ENCODE measurements at places on chromosomes 1 and 21. TPM values are rescaled to one million over a fixed set of nuclear protein-coding genes. Genes with fewer than 3 reads are reported as not detected.
A peak's percentile ranks its signal among the peaks of the same experiment; 100 is the strongest.

Gene KIF21B
- 1.1 TPM for total RNA-seq

Gene PLCH2
- total RNA-seq: 324 TPM

Gene RAB13
- 26.3 TPM for total RNA-seq

Gene BCL10
- total RNA-seq: 27.9 TPM

Gene CEPT1
- 34.6 TPM for total RNA-seq

Gene TRIM63
- 1.4 TPM for total RNA-seq

Gene AQP10
- 0.26 TPM for total RNA-seq

Gene KRTAP21-1
- not detected for total RNA-seq

Gene LCE6A
- total RNA-seq: 95.6 TPM

Gene CLEC20A
- total RNA-seq: not detected

Gene NTNG1
- total RNA-seq: 11.1 TPM

Gene MUTYH
- 22.1 TPM for total RNA-seq

Gene CHRNB2
- 0.34 TPM for total RNA-seq

Gene PAQR6
- total RNA-seq: 5.8 TPM

Gene SLC45A3
- 3.3 TPM for total RNA-seq

Gene CLDN17
- total RNA-seq: not detected

Gene LAMB3
- total RNA-seq: 162 TPM

Gene OXCT2
- 0.64 TPM for total RNA-seq

Gene PLA2G2C
- not detected for total RNA-seq

DNA sequence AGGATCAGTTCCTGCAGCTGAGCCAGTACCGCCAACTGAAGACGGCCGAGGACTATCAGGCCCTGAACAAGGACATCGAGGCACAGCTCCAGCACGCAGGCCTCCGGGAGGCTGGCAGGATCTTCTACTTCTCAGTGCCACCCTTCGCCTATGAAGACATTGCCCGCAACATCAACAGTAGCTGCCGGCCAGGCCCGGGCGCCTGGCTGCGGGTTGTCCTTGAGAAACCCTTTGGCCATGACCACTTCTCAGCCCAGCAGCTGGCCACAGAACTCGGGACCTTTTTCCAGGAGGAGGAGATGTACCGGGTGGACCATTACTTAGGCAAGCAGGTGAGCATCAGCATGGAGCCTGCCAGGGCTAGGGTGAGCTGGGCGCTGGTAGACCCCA, 10.7 kb downstream of the H6PD start:
- no peak for DNase-seq

DNA sequence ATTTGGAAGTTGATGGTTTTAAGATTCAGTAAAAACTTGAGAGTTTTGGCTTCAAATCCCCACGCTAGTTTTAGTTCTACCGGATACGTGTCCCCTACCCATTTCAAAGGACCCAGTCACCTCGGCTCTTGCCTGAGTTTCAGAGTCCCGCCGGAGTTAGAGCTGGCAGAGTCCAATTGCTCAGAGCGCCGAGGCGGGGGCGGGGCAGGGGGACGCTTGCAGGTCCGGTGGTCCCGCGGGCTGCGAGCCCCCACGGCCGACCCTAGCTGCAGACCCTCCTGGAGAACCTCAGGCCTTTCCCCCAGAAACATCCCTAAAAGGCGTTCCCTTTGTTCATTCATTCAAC, 765 bp upstream of the VPS45 start:
- peak; percentile 71 for DNase-seq

DNA sequence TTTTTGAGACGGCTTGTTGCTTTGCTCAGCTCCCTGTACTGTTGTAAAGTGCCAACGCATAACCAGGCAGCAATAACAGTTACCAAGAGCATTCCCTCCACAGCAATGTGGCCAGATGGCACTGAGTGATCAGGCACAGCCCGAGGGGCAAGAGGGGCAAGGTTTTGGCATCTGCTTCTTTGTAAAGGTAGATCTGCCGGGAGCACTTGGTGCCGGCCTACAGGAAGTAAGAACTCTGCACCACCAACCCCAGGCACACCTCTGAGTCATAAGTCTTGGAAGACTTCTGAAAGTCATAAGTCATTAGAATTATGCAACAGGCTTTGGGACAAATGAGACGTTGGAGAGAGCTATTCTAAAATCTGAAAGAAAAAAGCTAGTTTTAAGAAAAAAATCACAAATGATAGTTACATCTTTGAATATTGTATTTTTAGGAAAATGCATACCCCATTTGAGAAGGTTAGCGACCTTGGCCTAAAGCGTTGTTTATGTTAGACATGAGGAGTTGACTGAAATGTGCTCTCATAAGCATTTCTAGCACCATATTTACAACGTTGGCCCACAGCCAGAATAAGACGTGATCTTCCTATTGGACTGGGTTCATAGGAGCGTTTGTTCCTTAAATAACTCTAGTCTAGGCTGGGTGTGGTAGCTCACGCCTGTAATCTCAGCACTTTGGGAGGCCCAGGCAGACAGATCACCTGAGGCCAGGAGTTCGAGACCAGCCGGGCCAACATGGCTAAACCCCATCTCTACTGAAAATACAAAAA, 37.7 kb upstream of the MAP10 start:
- no peak for DNase-seq

GRCh38 chr21:44957901-44958451, 18.1 kb downstream of the SLX9 start:
- DNase-seq: no peak

DNA sequence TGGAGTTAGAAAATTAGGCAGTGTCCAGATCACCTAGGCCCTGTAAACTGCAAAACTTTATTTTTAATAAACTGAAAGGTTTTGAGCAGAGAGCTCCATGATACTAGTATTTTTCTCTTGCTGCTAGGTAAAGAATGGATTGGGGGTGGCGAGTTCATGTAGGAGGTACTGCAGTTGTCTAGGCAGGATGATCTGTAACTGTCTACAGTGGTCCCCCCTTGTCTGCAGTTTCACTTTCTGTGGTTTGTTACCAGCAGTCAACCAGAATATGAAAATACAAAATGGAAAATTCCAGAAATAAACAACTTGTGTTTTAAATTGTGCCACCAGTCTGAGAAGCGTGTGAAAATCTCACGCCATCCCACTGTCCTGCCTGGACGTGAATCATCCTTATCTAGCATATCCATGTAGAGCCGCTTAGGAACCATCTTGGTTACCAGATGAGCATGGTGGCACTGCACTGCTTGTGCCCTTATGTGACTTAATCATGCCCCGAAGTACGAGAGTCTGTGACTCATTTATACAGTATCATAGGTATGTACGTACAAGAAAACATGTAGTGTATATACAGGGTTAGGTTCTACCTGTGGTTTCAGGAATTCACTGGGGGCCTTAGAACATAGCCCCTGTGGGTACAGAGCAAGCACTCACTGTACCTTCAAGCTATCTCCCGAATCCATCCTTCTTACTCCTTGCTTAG, 94.2 kb downstream of the AHCTF1 start:
- DNase-seq: no peak

DNA sequence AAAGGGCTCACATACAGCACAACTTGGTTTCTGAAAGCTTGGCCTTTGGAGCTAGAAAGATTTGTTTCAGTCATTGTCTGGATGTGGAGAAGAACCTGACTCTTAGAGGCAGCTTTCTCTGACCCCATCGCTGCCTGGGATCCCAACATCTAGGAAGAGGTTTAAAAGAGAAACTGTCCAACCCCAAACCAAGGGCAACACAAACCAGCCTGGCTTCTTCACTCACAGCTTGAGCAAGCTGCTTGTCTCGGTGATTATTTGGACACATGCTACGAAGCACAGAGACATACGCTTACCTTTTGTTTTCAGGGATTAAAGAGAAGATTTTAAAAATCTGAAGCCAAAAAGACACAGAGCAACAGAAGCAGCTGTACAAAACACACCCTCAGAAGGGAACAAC, 109.8 kb downstream of the ETS2 start:
- no peak for DNase-seq

DNA sequence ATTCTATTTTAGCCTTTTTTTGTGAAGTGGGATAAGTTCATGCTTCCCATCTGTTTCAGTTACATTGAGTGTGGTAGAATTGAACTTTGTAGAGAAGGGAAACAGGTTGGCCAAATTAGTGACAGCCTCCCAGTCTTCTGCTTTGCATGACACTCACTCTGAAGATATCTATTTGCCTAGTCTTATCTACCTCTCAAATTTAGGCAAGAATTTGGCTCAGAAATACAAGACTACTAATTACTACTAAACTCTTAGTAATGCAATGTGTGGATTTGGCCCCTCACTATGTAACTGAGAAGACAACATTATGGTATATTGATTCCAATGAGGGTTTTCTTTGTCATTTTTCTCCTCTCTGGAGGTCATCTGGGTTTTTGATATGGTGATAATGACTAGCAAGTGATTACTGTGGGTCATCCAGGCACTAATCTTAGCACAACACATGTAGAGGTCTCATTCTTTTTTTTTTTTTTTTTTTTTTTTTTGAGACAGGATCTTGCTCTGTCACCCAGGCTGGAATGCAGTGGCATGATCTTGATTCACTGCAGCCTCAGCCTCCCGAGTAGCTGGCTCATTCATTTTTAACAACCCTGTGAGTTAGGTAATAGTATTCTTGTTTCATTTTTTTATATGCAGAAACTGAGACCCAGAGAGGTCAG, 6.3 kb downstream of the FAM20B start:
- DNase-seq: no peak

- no peak for DNase-seq
Observed at GRCh38 chr1:205244384-205244783, 16.6 kb downstream of the TMCC2 start.

GRCh38 chr1:24909388-24909898, 20.6 kb downstream of the RUNX3 start:
- DNase-seq: no peak

- no peak for DNase-seq
Observed at GRCh38 chr1:64811131-64811530, 66.3 kb downstream of the RAVER2 start.

GRCh38 chr21:16773206-16773605, 739.6 kb upstream of the CXADR start:
- DNase-seq: no peak

GRCh38 chr21:35225573-35225972, 176.5 kb upstream of the RUNX1 start:
- no peak for DNase-seq

GRCh38 chr1:203796236-203796605, 798 bp downstream of the ZBED6 start:
- no peak for DNase-seq

- no peak for DNase-seq
Observed at GRCh38 chr1:3321559-3322449, 132.7 kb upstream of the ARHGEF16 start.

DNA sequence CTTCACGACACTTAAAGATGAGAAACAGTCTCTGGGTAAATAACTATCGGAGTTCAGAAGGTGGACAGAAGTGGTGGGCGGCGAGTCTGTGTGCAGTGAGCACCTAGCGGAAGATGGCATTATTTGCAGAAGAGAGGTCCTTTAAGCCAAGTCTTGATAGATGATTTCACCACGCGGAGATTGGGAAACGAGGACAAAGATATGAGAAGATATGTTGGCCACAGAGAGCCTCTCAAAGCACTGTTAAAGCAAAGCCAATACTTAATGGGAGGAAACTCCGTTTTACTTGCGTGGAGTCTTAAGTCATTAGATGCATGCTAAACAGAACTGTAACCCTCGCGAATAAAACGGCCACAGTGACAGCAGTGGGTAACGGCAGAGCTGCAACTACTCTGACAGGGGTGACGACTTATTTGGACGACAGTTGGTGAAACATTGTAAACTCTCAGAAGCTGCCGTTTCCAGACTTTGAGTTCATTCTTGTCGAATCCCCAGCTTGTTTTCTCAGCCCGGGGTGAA, 577 bp upstream of the CEP350 start:
- DNase-seq: no peak

GRCh38 chr1:85576266-85576641, 4.3 kb upstream of the CCN1 start:
- no peak for DNase-seq

DNA sequence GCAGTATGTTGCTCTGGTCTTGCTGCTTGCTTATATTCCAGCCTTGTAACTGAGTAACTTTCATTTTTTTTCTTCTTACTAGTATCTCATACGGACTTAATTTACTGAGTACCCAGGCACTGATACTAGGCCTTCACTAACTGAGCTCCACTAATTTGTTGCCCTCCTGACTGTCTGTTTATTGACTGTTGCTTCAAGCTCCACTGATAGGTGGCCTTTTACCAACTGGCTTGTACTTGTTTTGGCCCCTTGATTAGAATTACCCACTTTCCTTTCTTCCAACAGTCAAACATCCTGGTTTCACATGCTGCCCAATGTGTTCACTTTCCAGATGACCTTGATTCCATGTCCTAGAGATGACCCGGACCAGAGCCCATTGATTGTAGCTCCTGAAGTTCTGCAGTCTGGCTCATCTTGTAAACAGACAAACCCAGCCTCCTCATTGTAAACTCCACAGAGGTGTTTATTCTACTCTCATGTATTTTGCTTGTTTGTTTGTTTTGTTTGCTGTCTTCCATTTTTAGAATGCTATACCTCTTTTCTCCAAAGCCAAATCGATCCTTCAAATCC, 27.7 kb downstream of the RGS1 start:
- no peak for DNase-seq

GRCh38 chr1:228812961-228813360, 77.7 kb downstream of the RHOU start:
- no peak for DNase-seq

DNA sequence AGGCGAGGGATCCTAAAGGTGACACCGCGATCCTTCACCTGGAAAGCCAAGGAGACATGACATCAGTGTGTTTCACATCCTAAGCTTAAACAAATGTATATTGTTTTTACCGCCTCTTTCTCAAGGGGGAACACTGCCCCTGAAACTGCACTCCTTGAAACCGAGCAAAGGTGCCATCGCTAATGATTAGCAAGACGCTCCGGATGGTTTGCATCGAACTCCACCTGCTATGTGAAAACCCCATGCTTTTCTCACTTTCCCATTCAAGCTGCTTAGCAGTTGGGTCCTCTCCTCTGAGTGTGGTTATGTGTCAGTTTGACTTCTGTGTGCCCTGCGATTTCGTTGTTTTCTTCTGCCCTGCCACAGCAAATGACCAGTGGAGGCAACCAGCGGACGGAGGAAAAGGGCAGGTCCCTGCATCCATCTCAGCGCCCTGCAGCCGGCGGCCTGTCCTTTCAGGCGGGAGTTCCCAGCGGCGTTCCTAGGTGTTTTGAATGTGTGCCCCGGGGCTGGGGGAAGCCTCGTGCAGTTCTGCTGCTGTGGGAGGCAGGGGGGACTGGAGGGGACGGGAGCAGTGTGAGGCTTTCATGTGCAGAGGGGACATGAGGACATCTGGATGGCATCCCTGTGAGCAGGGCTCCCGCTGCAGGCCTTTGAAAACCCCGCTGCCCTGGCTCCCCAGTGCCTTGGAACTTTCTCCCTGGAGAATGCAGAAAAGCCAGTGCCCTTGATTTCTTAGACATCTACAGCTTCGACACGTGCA, 16.1 kb downstream of the ZBTB18 start:
- DNase-seq: no peak

- DNase-seq: no peak
Observed at GRCh38 chr1:2480236-2480985, 4.3 kb downstream of the PLCH2 start.

GRCh38 chr1:215453440-215453839, 113.7 kb upstream of the KCTD3 start:
- DNase-seq: no peak

Data from suprapubic skin (tissue), 4 donors.